ENCODE measurements at places on chromosomes 2 and 18.

- DNase-seq: no peak
Observed at GRCh38 chr2:96856776-96857666, 795 bp downstream of the ANKRD39 start.

DNA sequence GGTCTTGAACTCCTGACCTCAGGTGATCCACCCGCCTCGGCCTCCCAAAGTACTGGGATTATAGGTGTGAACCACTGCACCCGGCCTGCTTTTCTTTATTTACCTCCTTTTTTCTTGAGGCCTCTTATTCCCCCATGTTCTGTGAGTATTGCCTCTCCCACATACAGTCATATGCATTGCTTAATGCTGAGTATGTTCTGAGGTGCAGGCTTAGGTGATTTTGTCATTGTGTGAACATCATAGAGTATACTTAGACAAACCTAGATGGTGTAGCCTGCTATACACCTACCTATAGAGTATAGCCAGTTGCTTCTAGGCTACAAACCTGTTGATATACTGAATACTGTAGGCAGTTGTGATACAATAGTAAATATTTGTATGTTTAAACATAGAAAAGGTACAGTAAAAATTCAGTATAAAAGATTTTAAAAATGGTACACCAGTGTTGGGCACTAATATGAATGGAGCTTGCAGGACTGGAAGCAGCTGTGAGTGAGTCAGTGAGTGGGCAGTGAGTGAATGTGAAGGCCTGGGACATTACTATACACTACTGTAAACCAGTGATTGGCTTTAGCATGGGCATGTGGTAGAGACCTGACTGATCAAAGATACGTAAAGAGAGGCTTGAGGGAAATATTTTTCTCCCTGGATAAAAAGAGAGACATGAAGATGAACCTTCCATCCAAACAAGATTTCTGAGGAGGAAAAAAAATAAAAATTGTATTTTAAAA is 17.6 kb downstream of the SLC39A10 start:
- DNase-seq: no peak

DNA sequence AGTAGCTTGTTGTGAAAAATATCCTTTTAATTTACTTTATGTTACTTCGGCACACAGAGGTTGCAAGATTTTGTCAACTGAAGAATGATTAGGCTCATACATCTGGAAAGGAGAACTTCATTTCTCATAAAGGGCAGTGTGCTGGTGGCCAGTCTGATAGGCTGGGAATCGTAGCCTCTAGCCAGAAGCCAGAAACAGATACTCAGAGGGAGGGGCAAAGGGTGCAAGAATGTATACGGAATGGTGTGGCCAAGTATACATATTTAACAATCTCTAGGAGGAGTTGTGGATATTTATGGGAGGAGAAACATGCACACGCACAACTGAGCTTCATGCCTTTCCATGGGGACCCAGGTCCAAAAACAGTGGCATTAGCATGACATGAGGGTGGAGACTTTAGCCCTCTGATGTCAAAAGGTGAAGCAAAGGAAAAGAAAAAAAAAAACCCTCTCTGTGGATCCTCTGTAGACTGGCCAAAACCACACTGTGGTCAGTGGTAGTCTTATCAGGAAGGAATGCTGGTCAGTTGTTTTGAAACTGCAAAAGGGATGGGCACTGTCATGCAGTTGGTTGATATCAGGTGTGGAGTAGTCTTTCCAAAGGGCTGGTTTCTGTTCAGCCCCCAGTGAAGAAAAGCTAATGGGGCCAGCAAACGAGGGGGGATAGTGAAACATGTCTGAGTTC is 34.9 kb upstream of the APCDD1 start:
- no peak for DNase-seq

DNA sequence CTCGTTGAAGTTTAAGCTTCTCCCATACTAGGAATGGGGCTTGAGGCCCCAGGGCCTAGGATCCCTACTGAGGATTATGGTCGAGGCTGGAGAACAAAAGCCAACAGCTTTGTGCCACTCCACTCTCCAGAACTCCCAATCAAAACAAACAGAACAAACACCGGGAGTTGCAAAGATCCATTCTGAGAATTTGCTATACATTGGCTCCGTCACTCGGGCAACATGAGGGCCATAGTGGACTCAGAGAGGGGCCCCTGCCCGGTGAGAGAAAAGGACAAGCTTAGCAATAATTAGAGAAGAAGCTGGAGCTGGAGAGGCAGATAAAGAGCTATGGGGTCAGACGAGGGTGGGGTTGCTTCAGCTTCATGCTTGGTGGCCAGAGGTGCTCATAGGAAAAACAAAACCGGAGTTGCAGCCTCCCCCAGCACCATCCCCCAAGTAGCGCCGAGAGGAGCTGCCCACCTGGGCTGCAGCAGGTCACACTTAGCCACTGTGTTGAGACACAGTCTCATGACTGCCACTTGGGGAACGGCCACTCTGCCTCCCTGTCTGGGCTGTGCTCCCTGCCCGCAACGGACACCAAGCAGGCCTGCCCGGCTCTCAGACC is 142.3 kb upstream of the HAAO start:
- DNase-seq: no peak

- DNase-seq: no peak
Observed at GRCh38 chr2:100247256-100248043, 74.9 kb downstream of the LONRF2 start.

DNA sequence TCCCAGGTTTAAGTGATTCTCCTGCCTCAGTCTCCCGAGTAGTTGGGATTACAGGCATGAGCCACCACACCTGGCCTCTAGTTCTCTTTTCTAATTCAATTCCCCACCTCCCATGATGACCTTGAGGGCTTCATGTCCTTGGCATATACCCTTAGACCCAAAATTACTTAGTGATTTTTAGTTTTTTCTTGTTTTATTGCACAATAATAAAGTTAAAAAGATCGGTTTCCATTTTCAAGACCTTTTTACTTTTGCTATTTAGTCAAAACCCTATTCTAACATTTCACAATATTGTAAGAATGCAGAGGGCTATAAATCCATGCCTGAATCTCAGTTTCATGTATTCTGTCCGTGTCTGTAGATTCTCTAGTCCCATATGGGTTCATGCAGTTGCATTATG is 354.6 kb upstream of the FANCL start:
- DNase-seq: no peak

- DNase-seq: no peak
Observed at GRCh38 chr2:100832885-100833284, 12.9 kb downstream of the NPAS2 start.

- DNase-seq: no peak
Observed at GRCh38 chr2:228866781-228867180, 404.3 kb downstream of the PID1 start.

- DNase-seq: no peak
Observed at GRCh38 chr2:7373156-7373555, 455.9 kb downstream of the RNF144A start.

DNA sequence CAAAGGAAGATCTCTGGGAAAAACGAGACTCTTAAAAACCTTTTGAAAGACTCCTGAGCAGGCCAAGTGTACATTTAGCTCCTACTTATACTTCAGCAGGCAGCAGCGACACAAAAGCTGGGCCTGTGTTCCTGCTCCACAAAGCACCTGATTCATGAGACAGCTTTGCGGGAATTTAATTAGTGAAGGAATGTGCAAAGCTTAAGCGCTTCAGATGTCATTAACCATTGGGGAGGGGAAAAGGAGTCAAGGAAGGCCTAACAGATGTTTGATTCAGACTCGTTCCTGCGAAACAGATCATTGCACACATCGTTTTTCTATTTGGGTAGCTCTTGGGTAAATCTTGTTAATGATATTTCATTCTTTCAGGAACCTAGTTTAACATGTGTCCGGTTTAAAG is 125.9 kb downstream of the MAIP1 start:
- DNase-seq: no peak

DNA sequence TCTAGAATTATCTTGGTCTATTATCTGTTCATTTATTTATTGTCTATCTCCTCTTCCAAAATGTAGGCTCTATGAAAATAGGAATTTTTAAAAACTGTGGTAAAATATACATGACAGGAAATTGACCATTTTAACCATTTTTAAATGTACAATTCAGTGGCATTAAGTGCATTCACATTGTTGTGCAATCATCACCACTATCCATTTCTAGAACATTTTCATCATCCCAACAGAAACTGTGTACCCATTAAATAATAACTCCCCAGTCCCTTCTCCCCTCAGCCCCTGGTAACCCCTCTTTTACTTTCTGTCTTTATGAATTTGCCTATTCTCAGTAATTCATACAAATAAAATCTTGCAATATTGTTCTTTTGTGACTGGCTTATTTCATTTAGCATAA is 71.1 kb upstream of the LCLAT1 start:
- DNase-seq: no peak

DNA sequence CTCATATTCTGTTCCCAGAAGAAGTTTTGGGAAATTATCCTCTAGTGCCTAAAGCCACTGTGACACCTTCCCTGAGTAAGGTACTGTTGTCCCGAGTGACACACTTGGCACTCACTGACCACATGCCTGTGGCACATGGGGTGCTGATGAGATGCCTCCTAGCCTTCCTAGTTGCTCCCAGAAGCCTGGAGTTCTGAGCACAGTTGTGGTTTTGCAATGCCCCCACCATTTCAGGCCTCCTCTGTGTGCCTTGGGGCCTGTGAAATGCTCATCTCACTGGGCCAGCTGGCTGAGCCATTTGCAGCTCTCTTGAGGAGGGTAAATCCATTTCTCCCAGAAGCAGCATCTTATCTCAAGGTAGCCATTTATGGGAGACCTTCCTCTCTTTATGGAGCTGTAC is 91.8 kb downstream of the DGKD start:
- DNase-seq: no peak

- no peak for DNase-seq
Observed at GRCh38 chr18:21389283-21389682, 147.3 kb downstream of the GREB1L start.

DNA sequence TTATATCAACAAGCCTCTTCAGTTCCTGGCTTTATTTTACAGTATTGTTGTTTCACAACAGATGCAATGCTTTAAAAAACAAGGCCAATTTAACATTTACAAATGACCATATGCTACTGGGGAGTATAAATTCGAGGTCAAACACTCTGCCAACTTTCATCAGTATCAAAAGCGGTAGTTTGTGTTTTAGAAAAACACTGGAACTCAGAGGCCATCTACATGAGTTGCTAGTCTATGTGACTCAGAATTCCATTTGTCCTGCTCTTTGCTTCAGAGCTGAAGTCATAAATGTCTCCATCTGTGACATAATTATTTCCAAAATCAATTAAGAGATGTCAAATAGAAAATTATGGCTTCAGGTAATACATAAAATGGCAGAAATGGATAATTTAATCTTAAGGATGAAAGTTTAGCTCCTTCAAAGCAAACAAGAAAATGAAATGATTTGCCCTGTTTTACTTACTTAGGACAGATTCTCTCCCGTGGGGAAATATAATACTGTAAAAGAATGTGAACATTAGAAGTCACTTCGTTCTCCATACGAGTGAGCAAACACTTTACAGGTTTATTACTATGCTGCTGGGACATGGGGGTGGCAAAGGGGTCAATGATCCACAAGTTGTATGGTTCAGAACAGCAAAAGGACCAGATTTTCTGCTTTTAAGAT is 3.7 kb downstream of the MEX3C start:
- DNase-seq: no peak

DNA sequence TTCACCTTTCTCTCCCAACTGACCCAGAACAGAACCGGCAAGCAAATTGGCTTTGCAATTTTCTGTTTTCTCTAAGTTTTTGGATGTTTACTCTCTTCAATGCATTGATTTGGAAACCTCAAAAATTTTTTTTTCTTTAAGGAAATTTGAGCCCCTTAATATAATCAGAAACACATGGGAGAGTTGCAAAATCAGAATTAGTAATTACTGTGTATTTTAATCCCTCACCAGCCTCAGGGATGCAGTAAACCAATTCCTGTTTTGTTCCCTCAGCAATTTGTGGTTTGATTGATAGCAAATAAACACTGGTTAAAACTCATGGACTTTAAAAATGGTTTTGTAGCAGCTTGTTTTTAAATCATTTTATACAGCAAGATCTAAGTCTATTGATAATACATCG is 281.5 kb downstream of the NEDD4L start:
- no peak for DNase-seq

- no peak for DNase-seq
Observed at GRCh38 chr2:159912580-159912979, 114.6 kb upstream of the CD302 start.

GRCh38 chr2:67240507-67240906 is 156.6 kb upstream of the ETAA1 start:
- no peak for DNase-seq
